ENCODE measurements at places on chromosomes 2 and 18.

DNA sequence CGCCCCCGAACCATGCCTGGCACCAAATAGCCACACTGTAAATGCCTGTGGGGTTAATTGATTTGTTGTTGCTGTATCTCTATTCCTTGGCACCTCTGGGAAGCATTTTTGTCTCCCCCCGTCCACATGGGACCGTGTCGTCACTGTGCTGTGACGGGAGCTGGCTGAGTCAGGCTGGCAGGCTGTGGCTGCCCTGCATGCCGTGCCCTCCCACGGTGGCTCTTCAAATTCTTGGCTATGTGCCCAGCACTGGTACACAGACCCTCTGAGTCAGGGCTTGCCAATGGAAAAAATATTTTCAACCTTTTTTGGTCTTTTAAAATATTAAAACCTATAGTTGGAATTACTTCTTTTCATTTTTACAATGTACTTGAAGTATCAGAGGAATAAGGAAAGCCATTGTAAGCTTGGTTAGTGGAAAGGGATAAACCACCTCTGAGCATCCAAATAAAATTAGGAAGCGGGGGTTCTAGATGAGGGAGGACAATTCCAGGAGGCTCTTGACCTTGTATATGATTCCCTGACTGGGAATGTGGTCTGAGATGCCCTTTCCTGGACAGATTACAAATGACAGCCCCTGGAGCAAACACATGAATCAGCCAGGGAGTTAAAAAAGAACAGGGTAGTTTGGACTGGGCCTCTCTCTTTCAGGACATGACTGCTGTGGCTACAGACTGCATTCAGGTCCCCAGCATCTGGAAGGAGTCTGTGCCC is 59.4 kb downstream of the DGKD start:
- peak; percentile 49 for DNase-seq

- DNase-seq: no peak
Measured at GRCh38 chr2:238239543-238239862, 335 bp downstream of the HES6 start.

DNA sequence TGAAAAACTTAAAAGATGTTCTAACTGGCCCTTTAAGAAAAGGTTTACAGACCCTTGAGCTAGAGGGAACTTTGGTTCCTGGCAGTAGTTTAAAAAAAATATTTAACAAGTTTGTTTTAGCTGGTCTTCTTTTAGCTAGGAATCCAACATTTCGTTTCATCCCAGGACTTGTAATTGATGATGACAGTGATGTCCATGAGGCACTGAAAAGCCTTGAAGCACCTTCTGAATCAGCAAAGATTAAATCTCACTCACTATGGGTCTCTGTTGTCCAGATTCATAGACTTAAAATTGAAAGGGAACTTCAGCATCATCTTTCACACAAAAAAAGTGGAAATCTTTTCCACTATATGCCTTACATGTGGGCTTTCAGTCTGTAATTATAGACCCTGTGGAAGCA is 102.9 kb upstream of the ETAA1 start:
- DNase-seq: no peak

GRCh38 chr2:71690876-71691475 is 237.6 kb downstream of the DYSF start:
- no peak for DNase-seq

DNA sequence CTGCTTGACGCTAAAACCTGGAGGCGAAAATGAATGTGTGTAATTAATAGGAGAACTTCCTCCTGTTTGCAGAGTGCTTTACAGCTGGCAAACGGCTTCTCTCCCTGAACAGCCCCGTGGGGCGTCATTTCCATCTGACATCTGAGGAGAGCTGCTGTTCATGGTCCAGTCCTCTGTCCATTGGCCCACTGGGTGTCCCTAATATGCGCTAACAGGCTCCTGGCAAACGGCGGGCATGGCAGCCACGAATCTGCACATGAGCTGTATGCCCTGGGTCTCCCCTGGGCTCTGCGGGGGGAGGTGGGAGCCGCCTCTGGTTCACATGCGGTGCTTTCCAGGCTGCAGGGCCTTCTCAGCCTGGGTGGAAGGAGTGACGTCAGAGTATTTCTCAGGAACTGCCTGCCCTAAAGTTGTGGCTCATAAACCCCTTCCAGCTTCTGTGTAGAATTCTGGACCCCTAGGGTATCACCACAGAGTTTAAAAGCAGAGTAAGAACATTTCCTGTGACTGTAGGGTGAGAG is 73.2 kb downstream of the LRRFIP1 start:
- DNase-seq: peak; percentile 86

Data from CD4-positive, alpha-beta T cell treated with Interferon alpha-2 for 1 hour (primary cell).